ENCODE measurements at places on chromosomes 16 and 17. TPM values are rescaled to one million over a fixed set of nuclear protein-coding genes. Genes with fewer than 3 reads are reported as not detected.

DNA sequence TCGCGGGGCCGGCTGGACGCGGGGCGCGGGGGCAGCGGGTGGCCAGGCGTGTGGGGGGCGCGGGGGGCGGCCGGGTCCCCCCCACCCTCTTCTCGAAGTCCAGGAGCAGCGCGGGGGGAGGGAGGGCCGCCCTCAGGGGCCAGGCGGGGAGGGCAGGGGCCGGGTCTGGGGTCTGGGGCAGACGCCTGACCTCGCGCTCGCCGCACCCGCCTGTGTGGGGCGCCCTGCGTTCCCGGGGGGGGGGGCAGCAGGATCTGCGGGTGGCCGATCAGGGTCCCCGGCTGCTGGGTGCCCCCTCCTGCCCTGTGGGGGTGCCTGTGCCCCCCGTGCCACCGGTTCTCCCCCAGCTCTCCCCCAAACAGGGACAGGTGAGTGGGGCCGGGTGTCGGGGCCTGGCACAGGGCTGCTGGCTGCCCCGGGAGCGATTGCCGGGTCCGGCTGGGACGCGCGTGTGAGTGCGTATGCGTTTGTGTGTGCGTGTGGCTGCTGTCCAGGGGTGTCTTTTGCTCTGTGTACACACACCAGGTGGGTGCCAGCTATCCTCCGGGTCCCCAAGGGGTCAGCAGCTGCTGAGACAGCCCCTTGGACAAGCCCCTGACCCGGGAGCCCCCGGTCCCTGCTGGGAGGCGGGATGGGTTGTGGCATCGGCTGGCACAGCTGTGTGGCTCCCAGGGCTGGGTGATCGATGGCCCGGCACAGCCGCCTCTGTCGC, 663 bp downstream of the PRR35 start:
- DNase-seq, result no peak

- no peak for DNase-seq
These were observed 72.7 kb upstream of the MYOCD start for GRCh38 chr17:12592941-12593340.

- DNase-seq, result no peak
These were observed 46.4 kb upstream of the EEF2KMT start for GRCh38 chr16:5143761-5144620.

GRCh38 chr16:56936950-56937349, 5.0 kb downstream of the HERPUD1 start:
- DNase-seq, result peak; percentile 72

DNA sequence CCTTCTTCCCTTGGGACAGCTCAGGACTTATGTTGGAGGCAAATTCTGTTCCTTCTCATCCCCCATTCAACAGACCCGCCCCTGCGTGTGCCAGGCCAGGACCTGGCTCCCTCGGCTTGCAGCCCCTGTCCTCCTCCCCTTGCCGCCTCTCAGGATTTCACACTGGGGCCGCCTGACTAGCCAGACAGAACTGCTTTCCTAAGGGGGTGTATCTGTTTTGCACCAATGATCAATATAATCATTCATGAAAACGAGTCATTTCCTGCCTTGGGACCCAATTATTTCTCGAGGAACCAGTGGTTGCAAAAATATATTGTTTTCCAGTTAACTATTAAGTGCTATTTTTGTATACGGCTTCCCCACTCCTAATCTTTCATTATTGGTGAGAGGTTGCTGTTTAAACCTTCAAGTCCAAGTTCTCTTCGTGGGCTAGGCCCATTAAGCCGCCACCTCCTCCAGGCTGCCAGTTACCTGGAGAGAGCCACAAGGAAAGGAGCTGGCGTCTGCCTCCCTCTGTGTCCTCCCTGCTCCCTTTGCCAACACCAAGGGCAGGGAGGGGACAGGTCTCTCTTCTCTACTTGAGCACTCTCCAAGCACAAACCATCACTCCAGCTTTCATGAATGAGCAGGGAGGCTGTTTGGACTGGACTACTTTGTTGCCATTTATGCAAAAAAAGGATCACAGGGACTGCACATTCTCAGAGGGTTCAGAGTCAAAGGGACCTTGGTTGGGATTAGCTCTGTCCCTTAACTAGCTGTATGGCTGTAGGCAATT, 8.9 kb downstream of the DCAKD start:
- no peak for DNase-seq

GRCh38 chr17:32517982-32518381, 31.2 kb downstream of the CDK5R1 start:
- peak; percentile 58 for DNase-seq

DNA sequence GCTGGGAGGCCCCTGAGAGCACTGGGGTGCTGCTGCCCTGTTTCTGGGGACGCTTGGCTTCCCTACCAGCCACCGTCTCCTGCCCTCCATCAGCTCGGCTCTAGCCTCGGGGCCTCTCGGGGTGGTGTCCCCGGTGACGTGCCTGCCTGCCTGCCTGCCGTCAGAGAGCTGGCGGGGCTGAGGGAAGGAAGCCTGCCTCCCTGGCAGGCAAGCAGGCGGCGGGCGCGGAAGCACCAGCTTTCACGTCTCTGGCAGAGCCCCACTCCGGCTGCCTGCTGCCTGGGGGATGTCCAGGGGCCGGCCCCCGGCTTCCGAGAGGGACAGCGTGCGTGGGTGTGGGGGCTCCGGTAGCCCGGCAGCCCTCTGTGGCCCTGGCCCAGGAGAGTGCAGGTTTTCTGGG, 9.3 kb downstream of the CENPX start:
- peak; percentile 62 for DNase-seq

DNA sequence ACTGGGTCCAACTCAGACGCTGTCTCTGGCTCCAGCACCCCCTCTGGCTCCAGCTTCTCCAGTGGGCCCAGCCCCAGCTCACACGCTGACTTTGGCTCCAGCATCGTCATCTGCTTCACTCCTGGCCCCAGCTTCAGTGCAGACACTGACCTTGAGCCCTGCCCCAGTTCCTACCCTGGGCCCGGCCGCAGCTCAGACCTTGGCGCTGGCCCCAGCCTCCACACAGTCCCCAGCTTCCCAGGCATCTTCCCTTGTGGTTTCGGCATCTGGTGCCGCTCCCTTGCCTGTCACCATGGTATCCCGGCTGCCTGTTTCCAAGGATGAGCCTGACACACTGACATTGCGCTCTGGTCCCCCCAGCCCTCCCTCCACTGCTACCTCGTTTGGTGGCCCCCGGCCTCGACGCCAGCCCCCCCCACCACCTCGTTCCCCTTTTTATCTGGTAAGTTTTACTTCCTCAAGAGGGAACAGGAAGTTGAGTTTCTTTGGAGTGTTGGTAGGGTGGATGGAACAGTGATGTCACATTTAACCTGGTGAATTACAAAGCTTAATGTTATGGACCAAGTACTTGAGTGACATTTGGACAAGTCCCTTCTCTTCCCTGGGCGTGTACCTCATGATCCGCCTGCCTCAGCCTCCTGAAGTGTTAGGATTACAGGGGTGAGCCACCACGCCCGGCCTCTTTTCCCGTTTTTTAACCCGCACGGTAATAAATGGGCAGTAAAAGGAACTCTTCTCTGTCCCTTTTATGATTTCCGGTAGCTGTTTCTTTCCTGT, 23.4 kb upstream of the PHKG2 start:
- DNase-seq, result no peak

- no peak for DNase-seq
These were observed 53.4 kb downstream of the HSD17B2 start for GRCh38 chr16:82088483-82088882.

- DNase-seq, result no peak
These were observed 26.1 kb downstream of the CDR2 start for GRCh38 chr16:22348291-22348690.

DNA sequence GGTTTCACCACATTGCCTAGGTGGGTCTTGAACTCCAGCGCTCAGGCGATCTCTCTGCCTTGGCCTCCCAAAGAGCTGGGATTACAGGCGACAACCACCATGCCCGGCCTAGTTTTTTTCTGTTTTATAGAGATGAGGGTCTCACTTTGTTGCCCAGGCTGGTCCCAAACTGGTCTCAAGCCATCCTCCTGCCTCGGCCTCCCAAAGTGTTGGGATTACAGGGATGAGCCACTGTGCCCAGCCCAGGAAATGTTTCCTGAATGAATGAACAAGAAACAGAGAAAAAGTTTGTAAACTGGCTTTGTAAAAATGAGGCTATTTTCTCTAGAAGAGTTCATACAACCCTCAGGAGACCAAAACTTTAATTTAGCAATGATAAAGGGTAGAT, 68.0 kb downstream of the WWP2 start:
- DNase-seq, result no peak

- peak; percentile 97 for DNase-seq
These were observed 647 bp downstream of the UNK start for GRCh38 chr17:75785016-75785890.

GRCh38 chr17:17073581-17074403, 31.5 kb downstream of the MPRIP start:
- DNase-seq, result no peak

TNP2 gene
- total RNA-seq, result not detected

GALR2 gene
- total RNA-seq, result not detected

MYL11 gene
- 9,092 TPM for total RNA-seq

CCDC182 gene
- total RNA-seq, result not detected

HASPIN gene
- 2.3 TPM for total RNA-seq

ABCC11 gene
- 0.41 TPM for total RNA-seq

PLCG2 gene
- total RNA-seq, result 10.4 TPM
